ENCODE measurements at places on chromosomes 3 and 15.

DNA sequence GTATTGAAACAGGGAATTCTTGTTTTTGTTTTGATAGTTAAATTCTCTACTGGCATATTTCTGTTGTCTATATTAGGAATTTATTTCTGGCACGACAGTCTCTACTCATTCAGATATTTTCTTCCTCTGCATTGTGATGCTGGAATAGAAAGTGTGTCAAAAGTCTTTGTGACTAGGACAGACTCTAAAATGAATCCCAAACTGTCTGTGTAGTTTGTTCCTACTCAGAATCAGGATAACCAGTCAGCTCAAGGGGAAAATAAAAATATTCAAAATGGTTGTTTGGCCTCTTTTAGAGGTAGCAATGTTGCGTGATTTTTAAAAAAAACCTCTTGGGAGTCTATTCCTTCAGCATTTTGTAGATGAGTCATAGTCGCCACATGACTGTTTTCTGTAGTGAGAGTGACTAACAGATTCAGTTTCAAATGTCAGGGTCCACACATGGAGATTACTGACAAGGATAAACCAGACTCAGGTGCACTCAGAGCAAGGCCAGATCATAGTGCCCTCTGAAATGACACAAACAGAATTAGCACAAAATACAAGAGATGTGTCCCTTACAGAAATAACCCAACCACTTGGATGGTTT, 13.1 kb downstream of the SLC7A14 start:
- DNase-seq, result no peak

DNA sequence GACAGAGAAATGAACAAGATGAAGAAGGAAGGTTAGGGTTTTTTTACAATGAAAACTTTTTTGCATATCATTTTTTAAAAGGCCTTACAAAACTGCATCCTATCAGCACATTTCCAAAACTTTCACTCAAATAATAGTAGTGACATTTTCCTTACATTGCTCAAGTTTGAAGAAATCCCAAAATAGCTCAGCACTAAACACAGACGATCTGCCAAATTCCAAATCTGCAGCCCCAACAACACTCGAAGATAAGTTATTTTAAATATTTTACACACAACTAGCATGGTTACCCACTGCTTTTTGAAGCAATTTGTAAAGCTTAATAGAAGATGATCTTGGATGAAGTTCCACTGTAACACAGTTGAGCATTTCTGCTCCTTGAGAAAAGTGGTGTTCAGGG, 535.6 kb upstream of the ALCAM start:
- DNase-seq, result no peak

DNA sequence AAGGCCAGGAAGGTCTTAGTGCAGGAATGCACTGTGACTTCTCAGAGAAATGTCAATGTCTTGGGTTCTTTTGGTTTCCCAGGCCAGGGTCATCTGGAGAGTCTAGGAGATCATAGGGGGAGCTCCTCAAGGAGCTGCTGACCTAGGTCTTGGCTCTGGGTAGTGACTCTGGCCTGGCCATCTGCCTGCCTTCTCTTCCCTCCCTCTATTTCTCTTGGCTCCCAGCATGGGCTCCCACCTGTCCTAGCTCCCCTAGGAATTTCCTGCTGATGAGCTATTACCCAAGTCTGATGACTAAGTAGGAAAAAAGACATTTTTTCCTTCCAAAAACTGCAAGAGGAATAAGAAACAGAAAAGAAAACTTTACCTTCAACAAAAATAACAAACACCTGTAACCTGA, 57.4 kb downstream of the BSN start:
- no peak for DNase-seq

DNA sequence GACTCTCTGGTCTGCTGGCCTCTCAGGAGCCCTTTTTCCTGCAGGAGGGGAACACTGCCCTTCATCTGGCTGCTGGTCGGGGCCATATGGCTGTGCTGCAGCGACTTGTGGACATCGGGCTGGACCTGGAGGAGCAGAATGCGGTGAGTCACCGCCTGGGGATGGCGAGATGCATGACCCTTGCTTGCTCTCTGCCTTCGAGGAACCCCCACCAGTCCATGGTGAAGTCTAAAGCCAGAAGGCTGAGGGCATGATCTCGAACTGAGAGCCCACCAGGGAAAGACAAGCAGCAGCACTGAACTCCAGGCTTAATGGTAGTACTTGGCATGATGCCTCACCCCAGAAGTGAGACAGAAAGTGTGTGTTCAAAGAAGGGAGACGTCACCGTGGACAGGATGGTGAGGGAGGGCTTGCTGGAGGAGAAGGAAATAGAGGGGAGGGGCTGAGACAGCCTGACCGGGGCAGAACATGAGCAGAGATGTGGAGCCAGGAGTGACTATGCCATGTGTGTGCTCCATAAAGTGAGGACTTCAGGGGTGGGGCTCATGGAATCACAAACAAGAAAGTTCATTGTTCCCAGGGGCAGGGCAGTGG, 19.2 kb downstream of the ANKDD1A start:
- DNase-seq, result no peak

GRCh38 chr15:78628227-78628626, 7.4 kb upstream of the CHRNA3 start:
- no peak for DNase-seq

DNA sequence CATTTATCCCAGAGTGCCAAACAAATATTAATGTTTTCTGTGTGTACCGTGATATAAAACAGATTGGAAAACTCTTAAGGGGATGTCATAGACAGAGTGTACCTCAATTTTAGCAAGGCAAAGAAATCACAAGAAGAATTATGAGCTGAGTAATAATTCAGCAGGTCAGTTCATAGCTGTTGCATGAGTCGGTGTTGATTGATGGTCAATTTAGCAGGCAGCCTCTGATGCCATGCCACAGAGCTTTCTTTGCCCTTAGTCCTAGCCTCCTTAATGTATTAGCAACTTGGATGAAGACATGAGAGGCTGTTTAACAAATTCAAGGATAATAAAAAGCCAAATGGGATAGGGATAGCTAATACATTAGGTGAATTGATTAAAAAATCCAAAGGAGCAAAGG, 6.8 kb downstream of the SLC35A5 start:
- DNase-seq, result no peak

DNA sequence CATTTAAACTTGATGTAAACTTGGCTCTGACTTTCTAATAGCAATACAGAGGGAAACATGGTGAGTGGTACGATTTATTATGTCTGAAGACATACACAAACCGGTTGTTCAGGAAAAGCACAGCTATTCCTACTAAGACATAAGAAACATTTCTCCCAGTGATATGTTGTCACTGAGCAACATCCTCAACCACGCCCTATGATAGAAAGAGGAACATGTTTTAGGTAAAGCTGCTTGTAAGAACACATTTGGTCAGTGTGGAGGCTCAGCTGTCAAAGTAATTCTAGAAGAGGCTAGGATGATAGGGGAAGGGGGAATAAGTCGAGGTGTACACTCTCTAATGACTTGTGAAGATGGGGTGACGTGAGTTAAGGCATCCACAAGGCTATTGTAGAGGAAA, 42.7 kb upstream of the B3GNT5 start:
- no peak for DNase-seq

DNA sequence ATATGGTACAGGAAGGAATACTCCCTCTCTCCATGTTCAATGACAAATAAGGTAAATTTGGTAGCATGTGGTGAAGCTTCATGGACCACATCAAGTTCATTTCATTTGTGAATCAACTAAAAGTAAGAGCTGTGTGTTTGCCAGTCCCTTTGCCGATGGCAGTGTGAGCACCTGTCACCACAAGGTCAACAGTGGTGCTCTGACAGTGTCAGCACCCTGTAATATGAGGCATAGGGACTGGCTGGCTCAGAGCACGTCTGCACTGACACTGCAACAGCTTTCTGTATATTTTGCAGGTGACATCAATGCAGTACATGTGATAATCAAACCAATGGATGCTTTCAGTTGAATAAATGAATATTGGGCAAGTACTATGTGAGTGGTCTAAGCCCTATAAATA, 852.4 kb downstream of the TUSC7 start:
- no peak for DNase-seq

- DNase-seq, result no peak
Observed at GRCh38 chr3:15324379-15324808, 8.0 kb downstream of the SH3BP5 start.

All from effector memory CD8-positive, alpha-beta T cell (primary cell).